ENCODE measurements at places on chromosomes 6 and 20.

DNA sequence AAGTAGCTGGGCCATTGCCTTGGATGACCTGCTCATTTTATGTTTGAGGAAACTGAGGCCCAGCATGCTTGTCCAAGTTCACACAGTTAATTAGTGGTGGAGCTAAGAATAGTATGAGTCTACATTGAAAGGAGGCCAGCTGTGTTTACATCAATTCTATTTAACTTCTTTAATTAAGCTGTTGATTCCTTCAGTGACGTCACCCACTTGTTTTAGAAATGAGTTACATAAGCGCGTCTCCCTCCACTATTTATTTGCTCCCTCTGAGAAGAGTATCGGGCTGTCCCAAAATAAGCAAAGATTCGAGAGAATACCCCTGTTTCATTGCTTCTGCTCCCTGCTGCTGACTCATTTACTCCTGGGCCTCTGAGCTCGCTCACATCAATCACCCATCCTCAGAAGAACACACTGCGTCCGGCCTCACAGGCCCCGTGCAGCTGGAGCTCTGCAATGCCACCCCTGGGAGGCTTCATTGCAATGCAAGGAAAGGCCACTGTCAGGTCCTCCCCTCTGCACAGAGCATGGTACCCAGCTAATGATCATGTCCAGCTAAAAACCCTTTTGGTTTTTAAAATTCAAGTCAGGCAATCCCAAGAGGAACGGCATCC is 74.8 kb upstream of the BMP2 start:
- no peak for DNase-seq

DNA sequence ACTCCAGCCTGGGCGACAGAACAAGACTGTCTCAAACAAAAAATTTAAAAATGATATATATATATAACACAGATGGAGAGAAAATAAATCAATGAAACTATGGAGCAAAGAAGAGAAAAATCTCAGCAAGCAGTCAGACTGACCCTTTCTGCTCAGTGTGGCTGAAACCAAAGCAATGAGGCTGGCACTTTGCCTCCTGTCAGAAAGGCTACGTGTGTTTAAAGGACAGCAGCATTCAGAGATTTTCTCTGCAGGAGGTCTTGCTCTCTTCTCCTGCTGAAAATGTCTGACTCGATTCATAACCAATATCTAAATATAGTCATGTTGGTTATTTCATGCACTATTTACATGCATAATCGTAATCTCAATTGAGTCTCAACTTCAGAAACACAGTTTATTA is 527.0 kb upstream of the JARID2 start:
- DNase-seq, result no peak

GRCh38 chr6:104603108-104603745 is 256.5 kb downstream of the HACE1 start:
- DNase-seq, result no peak

DNA sequence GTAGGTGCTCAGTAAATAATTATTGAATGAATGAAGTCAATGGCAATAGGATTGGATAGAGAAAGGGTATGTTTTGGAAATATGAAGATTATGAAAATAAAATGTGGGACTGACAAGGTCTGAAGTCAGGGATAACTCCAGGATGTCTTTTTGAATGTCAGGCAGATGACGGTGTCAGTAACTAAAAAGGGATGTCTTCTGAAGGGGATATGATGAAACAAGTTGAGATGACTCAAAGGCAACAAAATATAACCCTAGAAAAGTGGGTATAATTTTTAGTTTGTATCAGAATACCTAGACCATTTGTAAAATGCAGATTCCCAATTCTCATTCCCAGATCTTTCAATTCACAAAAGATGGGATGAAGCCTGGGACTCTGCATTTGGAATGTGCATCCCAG is 257.3 kb upstream of the SGK1 start:
- no peak for DNase-seq

- no peak for DNase-seq
Observed at GRCh38 chr20:4151991-4152695, 136.8 kb upstream of the RNF24 start.

DNA sequence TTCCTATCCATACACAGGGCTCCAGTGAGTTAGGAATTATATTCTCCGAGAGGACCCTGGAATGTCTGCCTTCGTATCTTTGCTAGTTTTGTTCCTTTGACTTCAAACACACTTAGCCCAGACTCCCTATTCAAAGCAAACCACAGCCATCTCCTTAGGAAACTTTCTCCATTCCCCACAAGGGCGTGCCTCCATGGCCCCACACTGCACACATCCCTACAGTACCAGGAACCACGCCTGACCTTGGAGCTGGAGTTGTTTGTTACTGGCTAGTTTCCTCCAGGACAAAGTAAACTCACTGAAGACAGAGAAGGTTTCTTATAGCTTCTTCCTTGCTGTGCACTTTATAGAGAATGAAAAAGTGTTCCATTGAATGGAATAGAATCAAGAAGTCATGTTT is 412.8 kb upstream of the AGPAT4 start:
- DNase-seq, result no peak

DNA sequence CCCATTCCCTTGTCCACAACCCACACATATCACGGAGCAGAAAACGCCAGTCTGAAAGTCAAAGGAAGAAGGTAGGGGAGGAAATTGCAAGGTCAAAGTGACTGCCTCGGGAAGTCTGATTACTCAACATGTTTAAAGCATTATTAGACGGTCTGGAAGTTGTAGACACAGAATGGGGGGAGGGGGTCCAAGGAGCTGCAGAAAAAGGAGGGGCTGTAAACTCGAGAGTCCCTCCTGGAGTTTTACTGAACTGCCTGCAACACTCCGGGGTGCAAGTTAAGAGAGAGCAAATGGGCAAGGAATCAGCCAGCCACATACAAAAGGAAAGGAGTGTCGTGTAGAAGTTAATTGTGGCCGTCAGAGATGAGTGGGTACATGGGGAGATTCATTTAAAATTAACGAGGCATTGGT is 417.7 kb upstream of the JARID2 start:
- no peak for DNase-seq

- no peak for DNase-seq
Observed at GRCh38 chr20:18225632-18226031, 62.7 kb upstream of the ZNF133 start.

DNA sequence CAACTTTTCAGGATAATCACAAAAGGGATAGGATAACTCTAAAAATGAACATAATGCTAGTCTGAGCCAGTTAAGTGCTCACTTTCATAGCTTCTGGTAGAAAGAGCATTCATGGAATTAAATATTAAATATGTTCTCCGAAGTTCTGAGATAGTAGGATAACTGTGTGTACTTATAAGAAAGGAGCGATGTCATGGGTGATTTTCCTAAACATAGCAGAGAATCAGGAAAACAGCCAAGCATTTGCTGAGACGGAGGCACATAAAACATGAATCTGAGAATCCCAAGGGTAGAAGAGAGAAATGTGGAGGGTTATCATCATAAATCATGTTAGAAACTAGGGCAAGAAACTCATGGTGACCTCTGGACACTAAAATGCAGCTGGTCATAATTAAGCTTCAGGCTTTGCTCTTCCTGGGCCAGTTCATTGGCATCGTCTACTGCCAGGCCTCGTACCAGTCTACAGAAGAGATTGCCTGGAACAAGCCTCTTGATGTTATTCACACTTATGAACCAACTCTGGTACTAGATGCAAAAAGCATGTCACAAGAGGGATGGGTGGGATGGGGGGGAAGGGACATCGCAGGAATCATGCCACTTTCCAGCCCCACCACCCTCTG is 436.6 kb downstream of the PRKN start:
- DNase-seq, result no peak

- no peak for DNase-seq
Observed at GRCh38 chr6:86537292-86537861, 400.0 kb upstream of the HTR1E start.

DNA sequence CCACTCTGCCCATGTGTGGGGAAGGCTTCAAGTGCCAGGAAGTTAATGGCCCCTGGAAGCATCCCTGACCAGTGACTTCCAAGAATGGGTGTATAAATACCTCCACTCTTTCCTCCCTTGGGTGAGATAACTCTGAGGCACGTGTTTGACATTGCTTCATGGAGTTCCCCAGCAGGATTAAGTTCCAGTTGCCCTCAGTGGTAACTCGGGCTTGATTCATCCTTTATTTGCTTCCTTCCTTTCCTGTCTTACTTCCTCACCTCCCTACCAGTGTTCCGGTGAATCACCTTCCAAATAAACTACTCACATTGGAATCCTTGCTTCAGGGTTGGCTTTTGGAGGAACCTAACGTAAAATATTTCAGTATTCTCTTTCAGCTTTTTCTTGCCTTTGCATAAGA is 84.6 kb upstream of the JAG1 start:
- no peak for DNase-seq

DNA sequence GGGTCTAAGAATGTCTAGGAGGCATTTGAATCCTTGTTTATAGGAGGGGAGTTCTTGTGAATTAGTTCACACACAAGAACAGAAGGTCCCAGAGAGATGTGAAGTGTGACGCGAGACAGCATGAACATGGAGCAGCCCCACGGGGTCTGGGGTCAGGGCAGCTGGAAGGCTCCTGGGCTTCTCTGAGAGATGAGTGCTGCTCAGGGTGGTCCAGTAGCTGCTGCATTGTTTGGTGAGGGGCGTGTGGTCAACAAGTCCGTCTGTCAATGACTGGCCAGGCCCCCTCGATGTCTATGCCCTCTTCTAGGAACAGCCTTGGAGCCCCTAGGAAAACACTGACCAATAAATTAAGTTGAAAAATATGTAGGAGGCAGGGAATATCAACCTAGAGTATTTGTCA is 40.2 kb upstream of the GABRR1 start:
- DNase-seq, result no peak

DNA sequence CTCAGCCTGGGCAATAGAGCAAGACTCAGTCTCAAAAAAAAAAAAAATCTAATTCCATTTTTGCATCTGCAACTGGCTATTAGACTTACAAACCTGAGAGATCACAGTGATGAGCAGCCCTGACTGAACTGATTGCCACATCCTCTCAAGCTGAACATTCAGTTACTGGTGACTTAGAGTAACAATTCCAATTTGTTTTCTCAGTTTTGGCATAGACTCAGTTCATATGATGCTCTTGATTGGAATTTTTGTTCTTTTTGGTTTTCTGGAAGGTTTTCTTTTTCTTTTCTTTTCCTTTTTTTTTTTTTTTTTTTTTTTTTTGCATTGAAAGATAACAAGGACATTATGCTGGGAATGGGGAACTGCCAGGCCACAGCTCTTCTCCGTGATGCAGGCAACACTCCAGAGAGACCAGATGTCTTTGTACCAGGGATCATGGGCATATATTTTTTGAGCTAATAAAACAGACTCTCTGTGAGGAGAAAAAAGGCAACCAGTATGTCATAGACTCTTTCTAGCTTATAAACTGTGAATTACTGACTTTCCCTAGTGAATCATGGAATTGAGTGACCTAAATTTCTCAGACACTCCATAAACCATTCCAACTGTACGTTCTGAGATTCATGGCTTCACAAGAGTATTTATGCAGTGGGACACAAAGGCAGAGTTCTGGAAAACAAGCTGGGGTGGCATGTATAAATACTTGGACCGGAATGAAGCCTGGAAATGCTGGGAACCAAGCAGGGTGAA is 86.0 kb upstream of the SLC2A12 start:
- no peak for DNase-seq

DNA sequence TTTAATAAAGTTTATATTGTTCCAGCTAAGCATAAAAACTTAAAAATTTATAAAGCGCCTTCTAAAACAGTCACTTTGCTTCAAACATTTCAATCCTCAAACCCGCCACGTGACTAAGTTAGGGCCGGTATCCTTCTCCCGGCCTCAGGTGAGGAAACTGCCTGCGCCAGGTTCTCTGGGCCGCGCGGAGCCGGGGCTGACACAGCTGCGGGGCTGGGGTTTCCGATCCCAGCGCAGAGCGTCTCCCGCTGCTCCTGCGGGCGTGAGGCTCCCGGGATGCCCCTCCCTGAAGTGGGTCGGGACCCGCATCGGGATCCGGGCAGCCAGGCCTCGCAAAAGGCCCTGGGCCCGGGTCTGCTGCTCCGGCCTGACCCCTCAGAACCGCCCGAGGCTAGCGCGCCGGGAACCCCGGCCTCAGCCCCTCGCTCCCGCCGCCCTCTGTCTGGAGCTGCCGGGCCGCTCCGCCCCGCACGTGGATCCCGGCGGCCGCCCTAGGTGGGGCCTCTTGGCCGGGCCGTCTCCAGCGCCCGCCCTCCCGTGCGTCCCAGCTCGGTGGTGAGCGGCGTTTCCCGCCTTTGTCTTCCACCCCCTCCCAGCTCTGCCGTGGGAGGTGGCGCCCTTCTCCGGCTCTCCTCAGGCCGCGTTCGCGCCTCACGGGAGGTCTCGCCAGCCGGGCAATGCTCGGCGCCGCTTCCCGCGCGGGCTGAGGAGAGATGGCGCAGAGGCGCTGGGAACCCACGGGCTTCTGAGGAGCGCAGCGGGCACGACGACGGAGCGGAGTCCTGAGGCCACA is 267.9 kb downstream of the DLL1 start:
- DNase-seq, result no peak

GRCh38 chr6:157773248-157773773 is 49.7 kb upstream of the SNX9 start:
- DNase-seq, result no peak

- no peak for DNase-seq
Observed at GRCh38 chr20:62578294-62578897, 63.9 kb upstream of the SLCO4A1 start.

- no peak for DNase-seq
Observed at GRCh38 chr6:107784669-107785068, 39.4 kb downstream of the SCML4 start.

GRCh38 chr6:116159782-116160524 is 34.0 kb upstream of the COL10A1 start:
- no peak for DNase-seq

DNA sequence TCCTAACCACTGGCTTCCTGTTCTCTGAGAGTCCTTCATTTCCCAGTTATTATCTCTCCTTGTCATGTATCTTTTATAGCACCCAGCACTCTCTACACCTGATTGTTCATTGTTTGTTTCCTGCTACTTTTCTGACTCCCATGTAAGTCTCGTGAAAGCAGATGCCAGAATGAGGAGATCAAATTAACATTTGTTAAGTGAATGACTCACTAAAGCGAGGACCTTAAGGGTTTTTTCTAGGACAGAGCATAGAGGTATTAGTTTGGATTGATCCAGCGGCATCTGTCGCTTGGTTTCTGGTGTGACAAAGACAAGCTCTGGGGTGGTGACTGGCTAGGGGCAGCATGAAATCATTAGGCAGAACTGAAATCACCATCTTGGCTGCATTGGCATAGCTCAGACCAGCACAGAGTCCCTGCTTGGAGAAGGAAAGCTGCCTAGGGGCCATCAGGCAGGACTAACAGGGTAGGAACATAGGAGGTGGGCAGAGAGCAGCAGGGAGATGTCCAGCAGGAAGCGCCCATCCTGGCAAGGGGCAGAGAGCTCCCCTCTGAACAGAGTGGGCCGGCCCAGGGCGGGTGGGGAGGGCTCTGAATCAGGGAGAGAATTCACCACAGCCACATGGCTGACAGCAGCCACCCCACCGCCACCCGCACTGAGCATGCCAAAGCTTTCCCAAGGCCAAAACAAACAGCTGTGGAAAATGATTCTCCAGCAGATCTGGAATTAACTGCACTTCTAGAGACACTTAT is 97.1 kb upstream of the CEP85L start:
- no peak for DNase-seq

DNA sequence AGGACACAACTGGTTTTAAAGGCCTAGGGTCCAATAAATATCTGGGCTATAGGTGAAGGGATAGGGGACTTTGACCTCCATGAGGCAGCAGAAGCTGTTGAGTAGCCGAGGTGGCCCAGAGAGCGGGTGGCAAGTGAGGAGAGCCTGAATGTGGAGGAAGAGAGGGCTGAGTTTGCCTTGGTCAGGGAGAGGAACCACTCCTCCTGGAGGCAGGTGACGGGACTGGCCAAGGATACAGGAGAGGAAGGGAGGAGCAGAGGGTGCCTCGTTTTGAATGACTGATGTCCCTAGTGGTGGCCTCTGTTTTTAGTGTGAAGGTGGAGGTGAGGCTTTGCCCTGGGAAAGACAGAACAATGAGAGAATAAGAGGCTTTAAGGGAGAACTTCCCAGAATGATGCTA is 19.1 kb upstream of the AAR2 start:
- DNase-seq, result no peak

Data from GM06990 (cell line).